ENCODE measurements at places on chromosomes 3 and 15.

GRCh38 chr3:125051205-125051604 is 4.6 kb downstream of the HEG1 start:
- DNase-seq: no peak

GRCh38 chr15:93861956-93862741 is 369.2 kb upstream of the MCTP2 start:
- peak; percentile 9 for DNase-seq

GRCh38 chr15:60479361-60480110 is 594 bp upstream of the ICE2 start:
- DNase-seq: no peak

DNA sequence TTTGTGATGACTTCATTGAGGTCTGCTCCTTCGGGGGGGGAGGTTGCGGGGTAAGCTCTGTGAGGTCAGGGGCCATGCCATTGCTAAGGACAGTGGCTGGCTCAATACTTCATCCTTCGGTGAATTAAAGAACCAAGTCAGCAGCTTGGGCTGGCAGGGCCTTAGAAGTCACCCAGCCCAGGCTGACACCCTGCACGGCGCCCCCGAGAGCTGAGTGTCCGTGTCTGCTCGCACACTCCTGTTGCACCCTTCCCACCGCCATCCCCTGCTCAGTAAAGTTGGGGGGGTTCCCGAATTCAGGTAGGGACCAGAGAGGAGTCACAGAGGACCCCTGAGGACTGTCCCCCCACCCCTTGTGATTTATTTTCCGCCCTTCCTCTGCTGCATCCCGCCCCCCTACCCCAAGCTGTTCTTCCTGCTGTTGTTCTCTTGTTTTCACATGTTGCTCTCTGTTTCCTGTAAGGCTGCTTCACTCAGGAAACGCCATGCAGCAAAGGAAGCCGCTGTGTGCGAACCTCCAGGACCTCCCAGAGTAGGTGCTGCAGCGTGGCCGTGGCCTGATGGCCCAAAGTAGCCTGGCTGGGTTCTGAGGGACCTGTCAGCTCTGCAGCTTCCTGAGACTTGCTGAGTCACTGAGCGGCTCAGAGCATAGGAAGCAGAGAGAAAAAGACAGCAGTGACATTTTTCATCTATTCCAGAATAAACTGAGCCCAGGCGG is 14.4 kb downstream of the EFCC1 start:
- no peak for DNase-seq

GRCh38 chr3:149292666-149293065 is 40.8 kb downstream of the TM4SF18 start:
- no peak for DNase-seq

- no peak for DNase-seq
Observed at GRCh38 chr3:51830345-51830744, 31.1 kb upstream of the IQCF2 start.

- DNase-seq: no peak
Observed at GRCh38 chr3:69338911-69339310, 47.0 kb downstream of the FRMD4B start.

DNA sequence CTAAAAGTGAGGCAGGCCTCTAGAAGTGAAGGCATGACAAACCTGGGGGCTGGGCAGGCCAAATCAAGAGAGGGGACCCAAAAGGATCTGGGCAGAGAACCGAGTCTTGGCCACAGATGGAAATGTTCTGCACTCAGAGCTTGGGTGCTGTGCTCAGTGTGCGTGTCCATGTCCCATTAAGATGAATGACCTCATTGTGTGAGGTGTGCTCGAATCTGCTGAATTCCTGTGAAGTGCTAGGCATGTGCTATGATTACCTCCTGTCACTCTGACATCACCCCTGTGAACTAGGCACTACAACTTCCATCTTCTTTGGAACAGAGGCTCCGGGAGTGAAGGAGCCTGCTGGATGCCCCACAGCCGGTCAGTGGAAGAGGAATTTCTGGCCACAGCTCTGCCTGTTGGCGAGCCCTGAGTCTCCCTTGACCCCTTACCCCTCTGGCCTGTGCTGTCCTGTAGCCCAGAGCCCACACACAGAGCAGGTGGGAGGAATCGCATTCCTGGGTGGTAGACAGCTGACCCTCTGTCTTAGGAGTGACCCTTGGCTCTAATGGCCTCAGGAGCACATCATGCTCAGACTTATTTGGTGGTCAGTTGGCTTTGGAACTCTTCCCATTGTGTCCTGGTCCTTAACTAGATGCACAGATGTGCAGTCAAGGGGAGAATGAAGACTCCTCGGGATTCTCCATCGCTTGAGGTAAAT is 67.6 kb upstream of the CTDSPL start:
- no peak for DNase-seq

DNA sequence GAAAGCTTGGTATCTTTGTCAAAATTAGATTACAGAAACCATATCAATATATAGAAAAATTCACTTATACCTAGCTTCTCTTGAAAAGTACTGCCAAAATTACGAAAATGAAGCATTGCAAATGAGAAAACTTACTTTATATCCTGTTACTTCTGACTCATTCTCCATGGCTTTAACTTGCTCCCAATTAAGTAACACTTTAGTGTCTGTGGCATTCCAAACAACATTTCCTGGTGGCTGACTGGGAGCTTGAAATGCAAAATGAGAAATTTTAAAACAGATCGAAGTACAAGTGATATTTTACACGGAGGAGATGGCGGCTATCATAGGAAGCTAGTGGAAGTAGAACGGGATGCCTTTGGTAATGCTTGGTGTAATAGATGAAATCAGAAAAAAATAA is 347.3 kb downstream of the CNTN3 start:
- no peak for DNase-seq

GRCh38 chr3:134743006-134743405 is 52.1 kb upstream of the EPHB1 start:
- DNase-seq: no peak

DNA sequence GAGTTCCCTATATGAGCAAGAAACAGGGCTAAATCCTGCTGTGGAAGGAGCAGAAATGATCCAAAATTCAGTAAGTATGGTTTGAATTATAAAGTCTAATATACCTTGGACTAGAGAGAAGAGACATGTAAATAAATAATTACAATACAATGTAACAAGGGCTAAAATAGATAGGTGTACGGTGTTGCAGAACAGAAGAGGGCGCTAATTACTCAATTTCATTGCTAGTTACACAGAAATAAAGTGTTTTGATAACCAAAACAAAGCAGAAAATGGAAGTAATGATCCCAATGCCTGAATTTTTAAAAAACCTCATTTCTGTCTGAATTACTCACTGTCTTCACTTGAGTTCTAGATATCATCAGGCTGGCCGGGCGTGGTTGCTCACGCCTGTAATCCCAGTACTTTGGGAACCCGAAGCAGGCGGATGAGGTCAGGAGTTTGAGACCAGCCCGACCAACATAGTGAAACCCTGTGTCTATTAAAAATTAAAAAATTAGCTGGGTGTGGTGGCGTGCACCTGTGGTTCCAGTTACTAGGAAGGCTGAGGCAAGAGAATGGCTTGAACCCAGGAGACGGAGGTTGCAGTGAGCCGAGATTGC is 8.3 kb upstream of the PLCH1 start:
- DNase-seq: no peak

DNA sequence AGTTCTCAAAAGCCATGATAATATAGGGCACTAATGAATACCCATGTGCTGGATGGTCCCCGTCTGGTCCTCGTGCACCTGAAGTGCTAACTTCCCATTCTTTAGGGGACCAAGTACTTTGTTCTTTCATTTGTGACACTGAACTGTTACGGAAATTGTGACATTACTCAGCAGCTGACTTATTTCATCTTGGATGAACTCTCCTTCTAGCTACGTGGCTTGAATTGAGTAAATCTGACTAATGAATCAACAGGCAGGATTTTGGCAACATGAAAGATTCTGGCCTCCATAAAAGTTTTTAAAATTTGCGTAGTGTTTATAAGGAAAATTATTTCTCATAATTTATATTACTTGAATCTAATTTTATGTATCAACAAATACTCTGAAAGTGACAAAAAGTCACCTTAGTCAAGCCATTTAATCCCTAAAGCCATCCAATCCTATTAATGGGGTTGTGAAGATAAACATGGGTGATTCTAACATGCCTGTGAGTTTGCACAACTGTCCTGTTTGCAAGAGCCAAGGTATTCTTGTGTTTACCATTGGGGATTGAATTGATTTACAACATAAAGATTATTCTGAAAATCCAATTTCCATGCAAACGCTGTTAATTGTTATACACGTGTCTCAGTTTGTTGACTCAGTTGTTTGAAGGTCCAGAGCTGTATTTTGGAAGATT is 119.9 kb downstream of the AGBL1 start:
- no peak for DNase-seq

DNA sequence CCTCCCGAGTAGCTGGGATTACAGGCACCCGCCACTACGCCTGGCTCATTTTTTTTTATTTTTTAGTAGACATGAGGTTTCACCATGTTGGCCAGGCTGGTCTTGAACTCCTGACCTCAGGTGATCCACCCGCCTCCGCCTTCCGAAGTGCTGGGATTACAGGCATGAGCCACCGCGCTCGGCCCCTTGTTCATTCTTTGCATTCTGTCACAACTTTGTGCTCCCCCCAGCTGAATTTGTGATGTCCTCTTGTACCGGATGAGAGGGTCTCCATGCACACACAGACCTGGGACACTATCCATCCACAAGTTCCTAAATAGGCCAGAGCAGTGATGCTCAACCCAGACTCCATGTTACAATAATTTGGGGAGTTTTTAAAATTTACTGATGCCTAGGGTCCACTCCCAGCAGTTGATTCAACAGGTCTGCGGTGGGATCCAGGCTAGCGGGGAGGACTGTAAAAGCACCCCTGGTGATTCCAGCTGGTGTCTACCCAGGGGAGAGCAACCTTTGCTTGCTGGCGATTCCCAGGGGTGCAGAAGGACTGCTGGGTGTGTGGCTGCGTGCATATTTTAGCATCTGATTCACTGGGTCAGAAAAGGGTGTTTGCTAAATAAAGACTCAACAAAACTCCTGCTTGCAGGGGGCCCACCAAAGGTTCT is 1.0 kb downstream of the RASSF1 start:
- no peak for DNase-seq

DNA sequence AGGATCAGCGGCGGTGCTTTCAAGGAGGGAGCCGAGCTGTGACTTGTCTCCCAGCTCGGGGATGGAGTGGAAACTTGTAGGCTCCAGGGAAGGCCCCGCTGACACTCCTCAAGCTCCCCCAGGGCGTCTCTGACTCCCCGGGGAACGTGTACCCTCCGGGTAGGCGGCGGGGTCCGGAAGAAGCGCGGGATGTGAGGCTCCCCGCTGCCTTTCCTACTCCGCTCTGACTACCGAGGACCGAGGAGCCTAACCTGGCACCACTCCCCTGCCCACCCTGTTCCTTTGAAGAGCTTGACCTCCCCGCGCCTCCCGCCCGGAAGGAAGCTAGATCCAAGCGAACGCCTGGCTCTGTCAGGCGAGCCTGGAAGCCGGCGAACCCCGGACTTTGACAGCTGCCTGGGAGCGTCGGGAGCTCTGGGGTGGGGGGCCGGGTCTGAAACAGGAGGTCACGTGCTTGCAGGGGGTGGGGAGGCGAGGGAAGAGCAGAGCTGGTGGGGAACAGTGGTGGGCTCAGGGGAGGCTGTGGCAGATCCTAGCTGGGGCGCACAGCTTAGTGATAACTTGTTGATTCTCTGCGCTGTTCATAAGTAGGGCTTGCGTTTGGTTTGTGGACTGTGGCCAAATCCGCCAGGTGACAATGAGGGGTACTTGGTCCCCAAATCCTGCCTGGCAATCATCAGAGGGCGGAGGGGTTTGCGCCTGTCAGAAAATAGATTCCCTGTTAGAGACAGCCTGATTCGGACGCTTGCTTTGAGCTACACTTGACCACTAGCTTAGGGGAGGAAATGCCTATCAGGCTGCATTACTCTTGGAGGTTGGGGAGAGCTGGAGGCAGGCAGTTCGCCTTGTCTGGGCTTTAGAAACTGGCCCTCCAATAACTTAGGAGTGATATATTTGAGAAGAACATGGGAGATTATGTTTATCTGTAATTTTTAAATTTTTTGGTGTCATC is 1.2 kb downstream of the CLSTN2 start:
- DNase-seq: no peak

DNA sequence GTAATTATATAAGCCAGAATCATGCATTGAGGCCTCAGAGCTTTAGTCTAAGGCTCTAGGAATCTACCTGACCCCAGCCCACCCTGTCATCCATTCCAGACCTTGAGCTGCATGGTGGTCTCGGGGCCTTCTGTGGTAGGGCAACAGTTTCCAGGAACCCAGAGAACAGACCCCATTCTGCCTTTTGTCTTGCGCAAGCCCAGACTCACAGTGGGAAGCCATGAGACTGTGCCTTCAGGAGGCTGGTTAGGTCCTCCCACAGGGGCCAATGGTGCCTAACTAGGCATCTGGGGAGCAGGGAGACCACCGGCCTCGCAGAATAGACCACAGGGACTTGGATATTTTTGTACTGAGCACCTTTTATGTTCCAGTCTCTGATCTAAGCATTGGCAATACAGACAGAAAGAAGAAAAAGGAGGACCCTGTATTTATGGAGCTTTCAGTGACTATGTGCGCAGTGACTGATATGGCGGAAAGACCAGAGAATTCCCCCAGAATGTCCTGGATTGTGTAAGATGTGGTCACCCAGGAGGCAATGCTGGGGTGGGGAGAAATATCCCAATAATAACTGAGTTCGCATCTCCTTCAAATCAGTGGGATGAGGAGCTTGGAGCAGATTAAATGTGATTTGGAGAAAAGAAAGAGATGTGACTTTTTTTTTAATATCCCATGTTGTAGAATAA is 40.1 kb downstream of the MCF2L2 start:
- DNase-seq: no peak

DNA sequence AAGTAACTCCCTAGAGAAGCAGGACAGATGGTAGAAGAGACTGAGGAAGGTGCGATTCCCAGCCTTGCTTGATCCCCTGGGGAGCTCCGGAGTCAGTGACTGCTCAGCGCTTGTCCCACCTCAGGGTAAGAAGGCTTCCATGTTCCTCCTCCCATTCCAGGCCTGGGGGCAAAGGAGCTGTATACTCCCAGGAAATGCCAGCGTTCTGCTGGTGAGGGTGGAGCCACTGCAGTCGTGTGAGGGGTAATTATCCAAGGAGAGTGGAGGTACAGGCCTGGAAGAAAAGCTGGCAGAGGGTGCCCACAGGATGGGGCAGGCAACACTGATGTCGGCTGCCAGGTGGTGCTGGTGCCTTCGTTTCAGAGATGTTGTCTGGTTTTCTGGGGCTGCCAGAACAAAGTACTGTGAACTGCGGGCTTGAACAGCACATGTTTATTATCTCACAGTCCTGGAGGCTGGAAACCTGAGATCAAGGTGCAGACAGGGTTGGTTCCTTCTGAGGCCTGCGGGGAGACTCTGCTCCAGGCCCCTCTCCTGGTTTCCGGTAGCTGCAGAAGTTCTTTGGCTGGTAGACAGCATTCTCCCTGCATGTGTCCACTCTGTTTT is 12.1 kb upstream of the APBA2 start:
- DNase-seq: no peak
